ENCODE measurements at places on chromosomes 5 and 9.

DNA sequence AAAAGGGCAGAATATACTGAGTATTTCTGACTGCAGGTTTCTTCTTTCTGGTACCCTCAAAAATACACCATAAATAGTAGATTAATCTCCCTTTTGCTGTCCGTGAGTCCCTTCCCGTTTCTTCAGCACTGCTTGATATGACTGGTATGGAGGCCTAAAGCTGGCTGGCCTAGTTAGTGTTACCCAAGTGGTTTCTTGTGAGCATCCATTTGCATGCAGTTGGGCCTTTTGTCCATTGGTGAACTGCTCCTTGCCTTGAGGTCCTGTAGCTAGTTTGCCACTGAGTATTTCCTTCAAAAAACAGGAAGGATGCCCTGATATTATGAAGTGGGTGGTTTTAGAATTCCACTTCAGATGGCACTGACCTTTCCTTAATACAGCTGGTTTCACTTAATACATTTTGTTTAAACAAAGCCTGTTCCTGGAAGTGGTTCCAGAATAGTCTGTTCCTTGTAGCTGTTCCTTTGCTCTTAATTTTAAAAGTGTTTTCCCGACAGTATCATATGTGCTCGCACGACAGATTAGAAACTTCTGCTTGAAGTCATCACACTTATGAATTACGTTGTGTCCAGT lies 40.0 kb upstream of the ABL1 start:
- H3K27ac ChIP-seq = peak overlapping the region; percentile 26
- peaks cover 21% of the 10 kb centered on the region for H3K4me1 ChIP-seq
- DNase-seq = no peak
- H3K36me3 ChIP-seq = no peaks in the 10 kb centered on the region

DNA sequence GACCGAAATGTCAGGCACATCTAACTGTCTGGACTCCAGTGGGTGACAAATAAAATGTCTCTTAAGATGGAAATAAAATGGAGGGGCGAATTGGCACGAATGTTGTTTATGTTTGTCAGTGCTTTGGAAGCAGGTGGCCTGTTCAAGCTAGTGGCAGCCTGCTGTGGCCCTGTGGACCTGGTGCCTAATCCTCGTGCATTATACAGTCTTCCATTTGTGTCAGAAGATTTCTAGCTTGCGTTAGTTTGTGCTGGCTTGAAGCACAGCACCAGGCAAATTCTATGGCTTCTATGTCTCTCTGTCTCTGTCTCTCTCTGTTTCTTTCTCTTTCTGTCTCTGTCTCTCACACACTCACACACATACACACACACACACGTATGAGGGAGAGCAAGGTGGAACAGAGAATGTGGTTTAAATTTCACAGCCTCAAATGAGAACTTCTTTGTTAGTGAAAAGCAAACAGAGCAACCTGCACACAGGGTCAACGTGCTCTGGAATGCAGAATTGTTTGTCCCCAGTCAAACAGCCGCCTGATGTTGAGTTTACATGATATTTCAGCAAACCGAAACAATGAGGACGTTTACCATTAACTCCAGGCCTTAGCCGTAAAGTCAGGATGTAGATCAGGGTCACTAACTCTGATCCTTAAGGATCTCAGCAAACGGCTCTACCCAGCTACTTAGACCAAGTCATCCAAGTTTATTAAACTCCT lies 39.0 kb upstream of the CD180 start:
- no peak overlapping the region for H3K4me3 ChIP-seq
- H3K27me3 ChIP-seq = peaks cover 26% of the 10 kb centered on the region
- H3K27ac ChIP-seq = no peak overlapping the region
- H3K4me1 ChIP-seq = peaks cover 5% of the 10 kb centered on the region

- H3K4me3 ChIP-seq = no peak overlapping the region
- H3K27me3 ChIP-seq = no peaks in the 10 kb centered on the region
- no peaks in the 10 kb centered on the region for H3K4me1 ChIP-seq
- no peak overlapping the region for H3K27ac ChIP-seq
- DNase-seq = no peak
Observed at GRCh38 chr5:170087168-170087817, 18.4 kb upstream of the FOXI1 start.

DNA sequence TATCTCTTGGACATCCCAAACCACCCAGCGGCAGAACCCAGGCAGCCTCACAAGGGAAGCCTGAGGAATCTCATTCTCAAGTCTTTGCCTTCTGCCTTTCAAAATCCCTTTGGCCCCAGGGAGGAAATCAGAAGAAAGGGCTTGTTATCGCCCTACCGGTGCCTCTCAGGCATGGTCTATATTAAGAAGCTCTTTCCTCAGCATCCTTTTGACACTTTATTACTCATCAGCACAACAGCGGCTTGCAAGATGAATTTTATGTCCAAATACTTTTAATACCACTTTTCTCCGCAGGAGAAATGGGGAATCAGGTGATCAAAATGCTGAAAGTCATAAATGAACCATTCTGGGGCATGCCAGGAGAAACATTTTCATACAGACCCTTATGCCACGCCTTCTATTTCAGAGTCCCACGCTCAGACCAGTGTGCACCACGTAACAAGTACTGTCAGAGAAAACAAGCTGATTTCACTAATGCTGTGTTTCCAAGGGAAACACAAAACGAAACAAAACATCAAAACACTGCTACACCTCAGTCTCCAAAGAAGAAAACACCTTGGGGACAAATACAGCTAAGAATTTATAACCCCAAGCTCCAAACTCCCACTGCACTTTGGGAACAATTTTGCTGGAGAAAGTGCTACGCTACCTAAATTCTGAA lies 30.0 kb downstream of the RAPGEF1 start:
- no peaks in the 10 kb centered on the region for H3K27me3 ChIP-seq
- H3K4me1 ChIP-seq = peaks cover 76% of the 10 kb centered on the region
- peaks cover 15% of the 10 kb centered on the region for H3K36me3 ChIP-seq
- H3K4me3 ChIP-seq = peak overlapping the region; percentile 70
- H3K27ac ChIP-seq = peak overlapping the region; percentile 99
- DNase-seq = no peak

GRCh38 chr5:115455301-115455707 lies 89.3 kb downstream of the FEM1C start:
- no peaks in the 10 kb centered on the region for H3K36me3 ChIP-seq
- no peak for DNase-seq

DNA sequence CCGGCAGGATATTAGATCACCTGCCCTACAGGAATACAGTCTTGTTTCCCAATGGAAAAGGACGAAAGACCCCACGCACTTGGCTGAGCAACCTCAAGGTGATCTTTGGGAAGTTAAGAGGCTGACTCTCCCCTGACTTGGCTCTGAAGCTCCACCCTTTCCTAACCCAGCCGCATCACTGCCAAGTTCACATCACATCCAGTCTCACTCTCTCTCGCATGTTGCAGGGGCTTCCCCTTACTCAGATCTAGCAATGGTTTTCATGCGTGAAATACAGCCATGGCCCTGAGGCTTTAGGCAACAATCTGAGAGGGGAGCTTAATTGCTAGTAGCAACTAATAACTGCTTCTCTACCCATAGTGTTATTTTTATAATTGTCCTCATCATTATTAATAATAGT lies 211.6 kb downstream of the DOCK8 start:
- peaks cover 75% of the 10 kb centered on the region for H3K36me3 ChIP-seq
- DNase-seq = no peak
- no peak overlapping the region for H3K4me3 ChIP-seq
- H3K27me3 ChIP-seq = no peaks in the 10 kb centered on the region

GRCh38 chr5:131720714-131721113 lies 76.1 kb downstream of the FNIP1 start:
- H3K36me3 ChIP-seq = peaks cover 3% of the 10 kb centered on the region
- no peak overlapping the region for H3K4me3 ChIP-seq
